Stimulated activated CD4-positive, alpha-beta T cell treated with anti-CD3 and anti-CD28 coated beads, Interleukin-4, amount 100 ng/mL, for 1 hour (primary cell): ENCODE measurements at places on chromosomes 1 and 21.

DNA sequence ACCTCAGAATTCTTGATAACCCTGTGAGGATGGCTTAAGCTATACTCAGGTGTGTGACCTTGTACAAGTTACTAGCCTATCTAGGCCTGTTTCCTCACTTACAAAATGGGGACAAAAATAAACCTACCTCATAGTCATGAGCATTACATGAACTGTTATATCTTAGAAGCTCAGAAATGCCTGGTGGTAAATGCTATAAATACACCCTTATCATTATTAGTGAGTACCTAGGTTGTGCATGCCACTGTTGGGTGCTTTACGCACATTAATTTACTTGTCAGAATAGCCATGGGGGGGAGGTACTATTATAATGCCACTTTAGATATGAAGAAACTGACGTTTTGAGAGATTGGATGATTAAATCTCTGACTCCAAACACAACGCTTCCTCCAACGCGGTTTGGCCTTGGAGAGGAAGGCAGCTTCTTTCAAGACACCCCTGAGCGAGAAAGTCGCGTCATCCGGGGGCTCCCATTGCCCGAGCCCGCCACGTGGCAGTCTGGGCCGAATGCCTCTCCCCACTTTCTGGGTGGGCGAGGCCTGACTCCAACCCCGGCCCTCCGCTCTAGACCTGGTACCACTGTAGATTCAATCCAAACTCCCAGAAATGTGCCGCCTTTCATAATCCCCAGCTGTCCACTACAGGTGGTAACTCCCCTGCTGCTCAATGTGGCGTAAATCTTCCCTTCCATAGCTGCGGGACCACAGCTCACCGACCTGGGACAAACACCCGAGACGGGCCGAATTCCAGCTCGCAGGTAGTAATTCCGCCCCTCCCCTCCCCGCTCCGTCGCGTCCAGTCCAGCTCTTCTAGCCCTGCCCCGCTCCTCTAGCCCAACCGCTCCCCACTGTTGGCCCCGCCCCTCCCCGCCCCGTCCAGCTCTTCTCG is 771 bp upstream of the RAD54L start:
- peak; percentile 62 for DNase-seq

GRCh38 chr1:145992958-145993617 is 3.3 kb downstream of the TXNIP start:
- DNase-seq: no peak

DNA sequence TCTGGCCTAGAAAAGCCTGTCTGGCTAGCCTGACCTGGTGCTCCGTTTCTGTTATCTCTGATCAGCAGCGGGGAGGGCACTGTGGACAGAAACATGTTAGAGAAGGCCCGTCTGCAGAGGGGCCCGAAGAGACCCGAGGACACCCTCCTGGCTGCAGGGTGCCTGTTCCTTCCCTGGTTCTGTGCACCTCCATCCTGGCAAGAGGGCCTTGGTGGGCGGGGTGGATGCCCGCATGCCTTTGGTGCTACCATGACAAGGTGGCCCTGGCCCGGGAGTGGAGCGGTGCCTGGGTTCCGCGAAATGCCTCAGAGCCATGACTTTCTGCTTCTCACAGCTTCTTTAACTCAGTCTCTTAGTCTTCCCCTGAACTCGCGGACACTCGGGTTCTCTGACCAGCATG is 233.6 kb downstream of the CAMTA1 start:
- no peak for DNase-seq

- no peak for DNase-seq
Observed at GRCh38 chr1:16351456-16351993, 755 bp downstream of the FBXO42 start.

GRCh38 chr1:8217011-8217711 is 100.8 kb upstream of the SLC45A1 start:
- peak; percentile 25 for DNase-seq
